NCI-H1417 (cell line): ENCODE measurements at places on chromosomes 3 and 15.

DNA sequence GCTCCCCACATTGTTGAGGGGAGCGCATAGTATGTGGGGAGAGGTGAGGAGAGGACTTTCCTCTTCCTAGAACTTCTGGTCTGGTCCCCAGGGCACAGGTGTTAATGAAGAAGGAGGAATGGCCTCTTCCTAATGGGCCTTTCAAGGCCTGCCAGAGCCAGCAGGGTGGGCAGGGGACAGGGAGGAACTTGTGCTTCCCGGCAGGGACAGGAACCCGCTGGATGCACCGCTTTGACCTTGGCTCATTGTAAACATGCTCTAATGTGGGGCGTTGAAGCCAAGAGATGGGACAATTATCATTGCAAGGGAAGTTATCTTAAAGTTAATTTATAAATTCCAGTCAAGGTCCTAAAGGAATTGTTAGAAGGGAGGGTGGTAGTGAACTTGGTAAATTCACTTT is 21.0 kb upstream of the CHRNB4 start:
- DNase-seq: no peak

DNA sequence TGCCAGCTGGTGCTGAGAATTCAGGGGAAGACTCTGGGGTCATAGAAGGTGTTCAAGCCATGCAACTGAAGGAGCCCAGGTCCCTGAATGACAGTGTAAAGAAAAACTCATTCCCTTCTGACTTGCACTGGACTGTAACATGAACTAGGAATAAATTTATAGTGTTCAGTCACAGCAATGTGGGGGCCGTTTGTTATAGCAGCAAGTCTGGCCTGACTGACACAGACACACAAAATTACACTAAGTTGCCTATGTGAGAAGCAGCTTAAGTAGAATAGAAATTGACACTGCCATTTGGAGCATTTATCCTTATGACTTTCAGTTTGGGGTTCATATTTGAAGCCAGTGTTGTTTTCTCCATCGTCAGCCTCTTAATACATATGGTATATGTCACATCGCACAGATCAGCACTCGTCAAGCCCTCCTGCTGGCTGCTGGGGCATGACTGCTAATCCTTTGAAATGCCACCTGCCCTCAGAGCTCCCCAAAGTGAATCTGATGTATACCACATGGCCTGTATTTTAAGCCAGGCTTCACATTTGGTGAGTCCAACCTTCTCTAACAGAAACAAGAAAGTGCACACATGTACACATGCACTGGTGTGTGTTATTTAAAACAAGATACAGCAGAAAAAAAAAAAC is 17.1 kb upstream of the HEG1 start:
- no peak for DNase-seq

DNA sequence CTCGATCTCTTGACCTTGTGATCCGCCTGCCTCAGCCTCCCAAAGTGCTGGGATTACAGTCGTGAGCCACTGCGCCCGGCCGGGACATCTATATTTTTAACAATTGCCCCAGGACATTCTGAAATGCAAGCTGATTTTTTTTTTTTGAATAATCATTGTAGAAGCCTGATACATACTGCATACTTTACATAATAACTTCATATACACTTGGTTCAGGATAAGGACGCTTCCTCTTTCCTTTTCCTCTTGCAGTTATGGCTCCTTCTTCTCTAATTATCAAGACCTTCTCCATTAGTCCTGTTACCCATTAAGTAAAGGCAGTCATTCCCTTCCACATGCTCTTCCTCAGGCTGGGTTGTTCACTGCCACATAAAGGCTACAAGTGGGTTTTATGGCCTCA is 58.3 kb downstream of the SLCO3A1 start:
- DNase-seq: no peak

- DNase-seq: no peak
Measured at GRCh38 chr15:37002041-37002672, 98.2 kb downstream of the MEIS2 start.

DNA sequence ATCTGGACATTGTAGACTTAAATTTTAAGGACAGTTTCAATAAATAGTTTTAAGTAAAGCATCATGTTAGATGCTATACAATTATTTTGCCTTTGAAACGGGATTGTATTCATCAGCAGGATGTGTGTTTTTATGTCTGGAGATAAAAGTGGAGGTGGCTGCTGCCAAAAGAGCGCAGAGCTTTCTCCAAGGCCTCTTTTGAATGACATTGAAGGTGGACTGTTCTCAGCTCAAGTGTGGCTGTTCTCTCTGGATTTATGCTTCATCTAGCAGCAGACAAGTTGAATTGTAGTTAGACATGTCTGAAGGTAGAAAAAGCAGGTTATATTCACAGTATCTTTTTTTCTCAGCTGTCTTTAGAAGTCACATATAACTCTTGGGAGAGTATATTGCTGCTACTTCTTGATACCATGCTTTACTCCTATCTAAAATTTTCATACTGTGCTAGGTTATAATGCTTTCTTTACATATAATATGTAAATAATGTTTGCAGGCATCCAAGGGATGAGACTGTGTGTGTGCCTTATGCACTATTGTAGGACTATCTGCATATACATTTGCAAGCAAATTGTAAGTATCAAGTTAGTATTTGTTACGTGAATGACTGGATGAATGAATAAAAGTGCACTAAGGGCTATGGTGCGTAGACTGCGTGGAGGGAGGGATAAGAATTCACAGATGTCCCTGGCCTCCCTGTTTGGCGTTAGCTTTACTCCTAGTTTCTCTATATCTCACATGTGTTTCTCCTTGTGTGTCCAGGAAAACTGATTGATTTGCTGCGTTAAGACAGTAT is 340.1 kb downstream of the NAALADL2 start:
- no peak for DNase-seq

DNA sequence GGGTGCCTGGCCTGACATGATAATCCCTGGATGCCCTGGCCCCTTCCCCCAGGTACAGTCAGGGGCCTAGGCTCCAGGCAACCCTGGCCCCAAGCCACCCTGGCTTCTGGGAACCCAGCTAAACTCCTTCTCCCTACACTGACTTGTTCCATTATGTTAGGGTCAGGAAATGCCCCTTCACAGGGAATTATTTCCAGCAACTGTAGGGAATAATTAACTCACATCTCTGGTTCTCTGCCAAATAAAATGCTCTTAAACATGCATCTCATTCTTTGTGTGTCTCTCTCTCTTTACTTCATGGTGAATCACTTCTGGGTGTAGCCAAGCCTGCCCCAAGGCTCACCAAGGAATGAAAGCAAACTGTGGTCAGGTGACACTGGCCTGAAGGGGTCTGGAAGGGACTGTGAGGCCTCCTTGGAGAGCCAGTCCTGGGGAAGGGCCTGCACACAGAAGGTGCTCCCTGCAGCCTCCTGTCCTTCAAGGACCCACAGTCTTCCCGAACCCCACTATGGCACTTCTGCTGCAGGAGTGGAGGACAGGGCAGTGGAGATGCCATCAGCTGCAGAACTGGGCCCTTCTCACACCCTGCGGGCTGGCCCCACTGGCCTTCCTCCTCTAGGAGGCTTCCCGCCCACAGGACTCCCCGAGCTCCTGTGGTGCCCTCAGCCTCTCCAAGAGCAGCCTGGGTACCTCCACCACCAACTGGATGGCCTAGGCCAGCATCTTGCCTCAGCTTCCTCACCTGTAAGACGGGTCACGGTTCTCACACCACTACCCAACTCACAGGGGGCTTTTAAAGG is 17.6 kb downstream of the TKT start:
- DNase-seq: no peak

DNA sequence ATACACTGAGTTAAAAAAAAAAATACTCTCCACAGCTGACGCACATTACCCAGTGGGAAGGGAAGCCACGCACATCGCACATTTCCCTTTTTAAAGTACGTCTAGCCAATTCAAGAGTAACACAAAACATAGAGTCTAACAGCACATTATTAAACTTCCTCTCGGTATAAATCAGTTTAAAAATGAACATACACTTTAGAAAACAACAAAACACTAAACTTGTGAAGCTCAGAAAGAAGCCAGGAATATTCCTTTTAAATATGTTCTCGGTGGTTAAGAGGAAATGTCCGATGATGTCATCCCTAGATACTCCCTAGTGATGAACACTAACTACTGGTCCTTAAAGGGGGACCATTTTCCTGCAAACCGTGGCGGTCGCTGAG is 721 bp downstream of the MYEF2 start:
- DNase-seq: peak; percentile 32

DNA sequence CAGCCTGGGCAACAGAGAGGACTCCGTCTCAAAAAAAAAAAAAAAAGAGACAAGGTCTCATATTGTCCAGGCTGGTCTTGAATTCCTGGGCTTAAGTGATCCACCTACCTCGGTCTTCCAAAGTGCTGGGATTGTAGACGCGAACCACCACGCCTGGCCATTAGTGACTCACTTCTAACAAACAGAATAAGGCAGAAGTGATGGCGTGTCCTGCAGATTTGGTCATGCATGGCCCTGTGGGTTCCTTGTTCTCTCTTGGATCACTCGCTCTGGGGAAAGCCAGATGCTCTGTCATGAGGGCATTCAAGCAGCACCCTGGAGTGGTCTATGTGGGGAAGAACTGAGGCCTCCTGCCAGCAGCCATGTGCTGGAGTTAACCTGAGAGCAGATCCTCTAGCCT is 27.4 kb upstream of the TJP1 start:
- DNase-seq: no peak

DNA sequence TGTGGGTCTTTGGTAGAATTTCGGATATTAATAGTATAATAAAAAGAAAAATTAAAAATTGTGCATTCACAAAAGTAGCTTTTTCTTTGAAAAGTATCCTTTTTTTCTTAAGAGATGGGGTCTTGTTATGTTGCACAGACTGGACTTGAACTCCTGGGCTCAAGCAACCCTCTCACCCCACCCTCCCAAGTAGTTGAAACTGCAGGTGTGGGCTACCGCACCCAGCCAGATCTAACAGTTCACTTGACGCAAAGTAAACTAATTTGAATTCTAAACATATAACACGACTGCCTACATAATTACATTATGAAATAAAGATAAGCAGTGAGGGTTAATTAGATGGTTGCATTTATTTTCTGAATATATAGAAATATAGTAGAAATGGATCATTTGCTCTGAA is 10.7 kb downstream of the FAM98B start:
- peak; percentile 0 for DNase-seq

DNA sequence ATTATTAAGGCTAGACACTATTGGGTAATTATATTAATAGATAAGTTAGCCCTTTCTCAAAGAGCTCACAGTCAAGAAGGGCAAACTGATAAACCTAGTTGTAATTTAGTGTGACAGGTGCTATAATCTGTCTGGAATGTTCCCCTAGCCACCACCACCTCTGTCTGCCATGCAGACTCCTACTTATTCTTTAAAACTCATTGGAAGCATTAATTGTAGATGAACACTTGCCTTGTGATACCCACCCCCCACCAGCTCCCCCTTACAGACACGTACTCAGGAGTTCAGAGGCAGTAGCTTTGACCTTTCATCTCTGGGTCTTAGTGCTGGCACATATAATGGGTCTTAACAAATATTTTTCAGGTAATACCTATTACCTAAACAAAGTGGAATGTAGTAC is 195.9 kb downstream of the TP63 start:
- DNase-seq: no peak

GRCh38 chr3:72153477-72154314 is 368.7 kb upstream of the PROK2 start:
- no peak for DNase-seq

DNA sequence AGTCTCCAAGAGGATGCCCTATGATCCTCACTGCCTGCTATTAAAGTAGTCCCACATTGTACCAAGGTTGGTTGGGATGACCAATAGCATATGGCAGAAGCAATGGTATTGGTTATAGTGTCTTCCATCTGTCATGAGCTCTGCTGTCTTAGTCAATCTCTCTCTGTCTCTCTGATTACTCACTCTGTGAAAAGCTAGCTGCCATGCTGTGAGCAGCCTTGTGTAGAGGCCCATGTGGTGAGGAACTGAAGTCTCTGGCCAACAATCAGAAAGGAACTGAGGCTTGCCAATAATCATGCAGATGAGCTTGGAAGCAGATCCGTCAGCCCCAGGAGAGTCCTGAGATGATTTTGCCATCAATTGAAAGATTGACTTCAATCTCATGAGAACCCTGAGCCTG is 60.3 kb upstream of the CFAP161 start:
- DNase-seq: no peak

- DNase-seq: no peak
Measured at GRCh38 chr3:197789309-197789708, 1.7 kb upstream of the LRCH3 start.

DNA sequence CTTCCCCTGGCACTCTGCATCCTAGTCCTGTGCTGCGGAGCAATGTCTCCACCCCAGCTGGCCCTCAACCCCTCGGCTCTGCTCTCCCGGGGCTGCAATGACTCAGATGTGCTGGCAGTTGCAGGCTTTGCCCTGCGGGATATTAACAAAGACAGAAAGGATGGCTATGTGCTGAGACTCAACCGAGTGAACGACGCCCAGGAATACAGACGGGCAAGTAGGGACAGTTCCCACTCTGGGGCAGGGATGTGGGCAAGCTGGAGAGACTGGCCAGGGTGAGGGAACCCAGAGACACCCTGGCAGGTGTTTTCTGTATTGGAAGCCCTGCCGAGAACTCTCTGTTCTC is 247 bp downstream of the FETUB start:
- DNase-seq: no peak

DNA sequence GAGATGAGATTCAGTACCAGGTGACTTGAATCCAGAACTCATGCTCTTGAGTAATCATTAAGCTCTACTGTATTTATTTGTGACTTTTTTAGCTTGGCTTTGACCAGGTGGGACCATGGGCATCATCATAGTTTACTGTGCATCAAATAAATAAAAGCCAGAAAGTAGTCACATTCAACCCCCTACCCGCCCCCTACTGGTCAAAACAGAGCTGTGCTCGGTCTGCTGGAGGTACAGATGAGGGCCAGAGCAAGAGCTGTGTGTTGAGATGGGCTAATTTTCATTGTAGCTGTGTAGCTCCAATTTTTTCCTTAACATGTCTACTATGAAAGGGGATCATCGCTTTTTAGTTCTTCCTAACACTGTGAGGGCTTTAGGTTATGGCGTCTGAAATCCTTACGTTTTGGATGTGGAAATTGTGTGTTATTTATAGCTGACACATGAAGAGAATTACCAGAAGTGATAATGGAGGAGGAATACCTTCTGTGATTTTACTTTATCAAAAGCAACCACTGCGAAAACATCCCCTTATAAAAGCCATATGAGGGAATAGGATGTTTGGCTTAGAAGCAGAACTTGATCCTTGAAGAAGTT is 375.1 kb downstream of the PTPRG start:
- DNase-seq: no peak

DNA sequence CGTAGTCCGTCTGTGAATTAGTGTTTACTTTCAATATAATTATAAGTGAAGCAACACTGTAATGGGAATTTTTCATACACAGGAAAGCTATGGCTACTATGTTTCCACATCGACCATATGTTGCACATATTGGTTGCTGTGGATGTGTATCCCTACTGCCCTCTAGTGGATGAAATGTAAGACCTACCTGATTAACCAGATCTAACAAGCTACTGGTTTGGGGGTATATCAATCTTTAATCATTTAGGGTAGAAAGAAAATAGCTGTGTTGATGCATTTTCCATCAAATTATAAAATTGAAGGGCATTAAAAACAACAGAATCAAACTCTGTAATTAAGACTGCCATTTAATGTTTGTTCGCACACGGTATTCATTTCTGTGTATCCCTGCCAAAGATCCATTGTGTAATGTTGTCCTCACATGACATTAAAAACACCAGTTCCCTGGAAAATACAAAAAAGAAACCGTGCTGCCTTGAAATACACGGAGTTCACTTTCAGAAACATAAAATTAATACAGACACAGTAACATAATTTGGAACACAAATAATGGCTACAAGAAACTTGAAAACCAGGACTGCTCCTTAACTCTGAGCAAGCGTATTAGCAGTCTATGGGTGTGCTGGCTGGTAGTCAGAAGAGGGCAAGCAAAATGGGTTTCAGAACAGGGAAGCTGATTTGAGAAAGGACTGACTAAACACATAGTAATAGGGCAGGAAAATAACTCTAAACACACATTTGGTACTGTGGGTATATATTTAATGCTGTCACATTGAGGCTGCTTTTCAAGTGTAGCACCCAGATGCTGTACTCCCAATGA is 125.1 kb downstream of the TIGIT start:
- DNase-seq: peak; percentile 81
